Fibroblast of skin of right biceps (primary cell): ENCODE measurements at places on chromosomes 7 and 10.

GRCh38 chr10:2214092-2214491, 476.8 kb upstream of the ADARB2 start:
- no peak for DNase-seq

GRCh38 chr10:35336921-35337823, 863 bp downstream of the CCNY start:
- DNase-seq: no peak

DNA sequence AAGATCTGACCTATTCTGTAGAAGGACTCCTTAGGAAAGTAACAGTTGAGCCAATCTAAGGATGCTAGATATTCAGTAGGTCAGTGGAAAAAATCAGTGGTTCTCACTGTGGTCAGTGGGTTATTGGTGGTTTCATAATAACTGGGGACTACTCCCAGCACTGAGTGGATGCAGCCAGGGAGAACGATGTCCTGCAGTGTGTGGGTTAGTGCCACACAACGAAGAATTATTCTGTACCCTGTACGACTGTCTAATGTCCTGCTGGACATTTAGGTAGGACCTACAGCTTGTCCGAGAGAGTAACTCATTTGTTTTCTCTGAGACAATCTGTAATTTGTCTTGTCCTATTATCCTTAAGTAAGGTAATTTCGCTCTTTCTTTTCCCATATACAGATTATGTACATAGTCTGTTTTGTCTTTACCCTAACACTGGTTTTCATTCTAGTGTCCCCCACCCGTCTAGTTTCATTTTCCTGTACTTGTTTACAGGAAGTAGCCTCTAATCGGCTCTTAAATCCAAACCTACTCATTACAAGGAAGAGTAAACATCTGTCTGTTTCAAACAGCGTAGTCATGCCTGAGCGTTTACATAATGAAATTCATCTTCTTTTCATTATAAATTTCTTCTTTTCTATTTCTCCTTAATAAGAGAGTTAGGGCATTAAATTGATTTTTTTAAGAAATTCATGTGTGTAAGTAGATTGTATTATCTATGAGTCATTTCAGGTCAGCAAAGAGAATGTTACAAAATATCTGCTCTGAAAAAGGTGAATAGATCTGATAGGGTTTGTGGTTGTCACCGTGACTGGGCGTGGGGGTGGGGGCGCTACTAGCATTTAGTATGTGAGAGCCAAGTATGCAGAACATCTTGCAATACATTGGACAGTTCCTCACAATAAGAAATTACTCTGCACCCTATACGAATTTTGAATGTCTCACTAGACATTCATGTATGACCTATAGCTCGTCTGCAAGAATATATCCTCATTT, 8.3 kb upstream of the ZC3HAV1L start:
- DNase-seq: no peak

- peak; percentile 17 for DNase-seq
Measured at GRCh38 chr7:131302876-131303707, 24.6 kb upstream of the MKLN1 start.

DNA sequence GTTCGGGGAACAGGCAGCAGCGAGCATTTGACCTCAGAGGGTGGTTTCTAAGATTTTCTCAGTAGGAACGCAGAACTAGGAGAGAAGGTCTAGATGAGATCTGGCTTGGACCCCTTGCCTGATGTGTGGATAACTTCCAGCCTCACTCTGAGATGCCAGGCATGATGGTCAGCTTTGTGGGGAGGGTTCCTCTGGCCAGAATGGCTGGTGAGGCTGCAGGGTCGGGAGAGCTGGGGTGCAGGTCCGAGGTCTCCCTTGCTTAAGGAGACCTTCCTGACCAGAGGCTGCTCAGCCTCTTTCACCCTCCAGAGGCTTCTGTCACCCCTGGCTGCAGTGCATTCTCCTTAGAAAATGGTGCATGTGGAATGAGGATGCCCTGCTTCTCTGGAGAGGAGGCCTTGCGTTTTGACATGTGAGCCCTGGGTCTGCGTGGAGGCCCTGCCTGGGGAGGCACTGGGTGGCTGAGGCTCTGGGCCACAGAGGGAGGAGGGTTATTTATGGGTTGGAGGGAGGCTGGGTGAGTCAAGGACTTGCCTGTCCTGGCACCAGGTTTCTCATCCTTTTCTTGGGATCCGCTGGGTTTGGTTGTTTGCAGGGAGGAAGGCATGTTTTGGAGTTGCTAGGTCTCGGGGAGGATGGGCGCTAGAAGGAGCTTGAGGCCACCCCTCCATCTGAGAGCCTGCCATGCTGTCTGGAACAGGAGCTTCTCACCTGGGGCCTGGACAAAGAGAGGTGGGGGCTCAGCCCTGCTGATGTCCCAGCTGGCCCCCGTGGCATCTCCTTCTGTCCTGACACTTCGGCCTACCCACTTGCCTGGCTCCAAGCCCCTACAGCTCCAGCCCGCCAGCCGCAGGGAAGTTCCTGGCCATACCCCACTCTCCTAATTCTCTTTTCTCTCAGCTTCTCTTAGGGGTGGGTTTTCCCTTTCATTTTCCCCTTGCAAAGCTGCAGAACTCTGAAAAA, 3.9 kb downstream of the FAM241B start:
- no peak for DNase-seq

DNA sequence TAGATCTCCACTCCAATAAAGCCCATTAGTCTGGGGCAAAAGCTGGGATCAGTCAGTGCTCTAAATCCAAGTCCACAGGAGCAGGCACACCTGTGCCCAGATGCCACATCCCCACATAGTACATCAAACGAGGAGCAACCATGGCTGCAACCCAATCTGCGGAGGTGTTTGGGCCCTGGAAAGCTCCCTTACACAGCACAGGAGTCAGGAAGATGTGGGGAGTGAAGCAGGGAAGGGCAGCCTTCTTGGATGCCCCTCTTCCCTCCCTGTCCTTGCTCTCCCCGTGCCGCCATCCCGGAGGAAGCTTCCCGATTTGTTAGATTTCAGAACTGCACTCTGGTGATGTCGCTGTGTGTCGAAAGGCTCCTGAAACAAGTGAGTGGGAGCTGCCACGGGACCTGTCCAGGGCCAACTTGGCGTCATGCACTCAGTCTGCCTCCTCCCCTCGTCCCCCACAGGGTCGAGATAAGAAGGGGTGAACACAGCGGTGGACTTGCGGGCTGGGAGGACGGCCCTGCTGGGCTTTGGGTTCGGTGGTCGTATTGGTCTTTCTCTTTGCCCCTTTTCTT, 230.6 kb upstream of the GRB10 start:
- DNase-seq: no peak

GRCh38 chr7:151056283-151056665, 1.4 kb downstream of the CDK5 start:
- no peak for DNase-seq

GRCh38 chr10:123885406-123886170, 6.0 kb downstream of the CPXM2 start:
- DNase-seq: no peak

DNA sequence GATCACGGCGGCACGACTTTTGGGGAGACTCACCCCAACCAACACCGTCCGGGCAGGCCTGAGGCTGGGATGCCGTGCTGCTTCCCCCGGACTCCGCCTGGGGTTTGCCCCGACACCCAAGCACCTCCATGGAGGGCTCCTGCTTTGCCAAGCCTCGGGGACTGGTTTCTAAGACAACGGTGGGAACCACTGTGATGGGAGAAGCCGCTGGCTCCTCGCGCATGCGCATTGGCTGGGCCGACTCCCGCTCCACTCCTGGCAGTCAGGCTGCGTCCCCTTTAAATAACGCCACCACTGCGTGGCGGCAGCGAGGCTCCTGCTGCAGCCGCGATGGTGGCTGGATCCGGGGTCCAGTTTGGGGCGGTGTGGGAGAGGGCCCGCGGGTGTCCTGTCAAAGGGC, 201.0 kb downstream of the ZNF716 start:
- no peak for DNase-seq

DNA sequence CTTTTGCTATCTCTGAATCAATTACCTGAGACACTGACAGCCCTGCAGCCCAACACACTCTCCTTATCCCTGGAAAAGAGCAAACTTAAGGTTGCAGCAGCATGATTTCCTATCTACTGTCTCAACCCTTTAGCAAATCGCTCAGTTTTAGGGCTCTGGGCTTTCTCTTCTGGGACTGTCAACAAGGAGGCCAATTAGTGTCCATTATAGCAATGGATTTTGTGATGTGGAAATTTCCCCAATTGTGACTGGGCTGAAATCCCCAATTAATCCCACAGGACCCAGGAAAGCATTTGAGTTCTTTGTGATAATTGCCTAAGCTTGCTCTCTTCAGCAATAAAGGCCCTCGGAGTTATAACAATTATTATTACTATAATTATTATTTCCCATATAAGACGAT, 197.0 kb downstream of the ZNF438 start:
- DNase-seq: no peak

- DNase-seq: no peak
Measured at GRCh38 chr10:98047009-98047741, 16.8 kb upstream of the CRTAC1 start.

- peak; percentile 39 for DNase-seq
Measured at GRCh38 chr7:151454305-151454704, 14.4 kb upstream of the CRYGN start.

- DNase-seq: no peak
Measured at GRCh38 chr7:6536262-6537260, 14.7 kb downstream of the GRID2IP start.

DNA sequence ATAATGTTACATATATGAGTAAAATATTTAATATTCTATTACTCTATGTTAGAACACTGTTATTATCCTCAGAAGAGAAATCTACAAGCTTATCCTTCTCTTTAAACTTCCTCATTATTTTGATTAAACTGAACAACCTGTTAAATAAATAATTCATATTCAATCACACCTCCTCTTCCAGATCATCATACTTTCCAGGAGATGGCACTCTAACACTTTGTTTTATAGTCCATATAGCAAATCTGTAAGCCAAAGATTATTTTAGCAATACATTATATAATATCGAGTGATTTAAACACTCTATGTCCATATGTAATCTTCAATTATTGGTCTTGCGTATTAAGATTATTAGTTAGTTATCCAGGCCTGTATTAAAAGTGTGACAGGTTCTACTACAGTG, 694.1 kb downstream of the ANKRD7 start:
- DNase-seq: peak; percentile 3

GRCh38 chr7:92075455-92076158, 58.7 kb downstream of the CYP51A1 start:
- DNase-seq: no peak

DNA sequence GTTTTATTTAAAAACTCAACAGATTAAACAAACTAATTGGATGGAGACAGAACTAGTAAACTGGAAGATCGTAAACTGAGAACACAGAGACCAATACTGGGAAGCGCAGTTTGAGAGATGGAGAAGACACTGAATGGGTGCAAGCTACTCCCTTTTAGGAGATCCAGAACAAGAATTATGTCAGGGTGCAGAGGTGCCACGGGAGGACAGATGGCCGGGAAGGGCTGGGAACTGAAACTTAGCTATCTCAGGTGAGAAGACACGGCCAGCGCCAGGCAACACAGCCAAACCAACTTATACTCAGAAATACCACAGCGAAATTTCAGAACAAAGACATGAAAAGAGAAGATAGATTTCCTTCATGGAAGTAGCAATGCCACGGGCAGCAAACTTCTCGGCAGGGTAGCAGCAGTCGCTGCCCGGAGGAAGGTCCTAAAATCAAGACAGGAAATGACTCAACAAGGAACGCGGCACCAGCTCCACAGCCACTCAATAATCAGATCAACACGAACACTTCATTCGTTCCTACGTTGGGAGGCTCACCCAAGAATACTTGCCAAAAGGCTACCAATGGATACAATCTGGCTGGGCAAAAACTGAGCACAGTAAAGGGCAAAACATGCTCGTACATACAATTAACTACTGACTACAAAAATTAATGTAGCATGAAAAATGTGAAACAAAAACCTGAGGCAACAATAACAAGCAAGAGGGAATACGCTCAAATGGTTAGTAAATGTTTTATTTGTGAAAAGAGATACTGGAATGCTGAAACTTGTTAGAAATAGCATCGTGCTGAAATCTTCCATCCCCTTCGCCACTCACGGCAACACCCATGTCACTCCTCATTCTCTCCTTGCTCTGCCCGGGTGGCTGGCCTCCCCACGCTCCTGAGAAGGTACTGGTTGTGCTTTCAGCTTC, 2.2 kb upstream of the LRRC27 start:
- peak; percentile 66 for DNase-seq

GRCh38 chr10:48606530-48607355, 1.9 kb upstream of the ARHGAP22 start:
- DNase-seq: peak; percentile 93

GRCh38 chr7:158847451-158847866, 8.9 kb upstream of the DYNC2I1 start:
- peak; percentile 28 for DNase-seq

DNA sequence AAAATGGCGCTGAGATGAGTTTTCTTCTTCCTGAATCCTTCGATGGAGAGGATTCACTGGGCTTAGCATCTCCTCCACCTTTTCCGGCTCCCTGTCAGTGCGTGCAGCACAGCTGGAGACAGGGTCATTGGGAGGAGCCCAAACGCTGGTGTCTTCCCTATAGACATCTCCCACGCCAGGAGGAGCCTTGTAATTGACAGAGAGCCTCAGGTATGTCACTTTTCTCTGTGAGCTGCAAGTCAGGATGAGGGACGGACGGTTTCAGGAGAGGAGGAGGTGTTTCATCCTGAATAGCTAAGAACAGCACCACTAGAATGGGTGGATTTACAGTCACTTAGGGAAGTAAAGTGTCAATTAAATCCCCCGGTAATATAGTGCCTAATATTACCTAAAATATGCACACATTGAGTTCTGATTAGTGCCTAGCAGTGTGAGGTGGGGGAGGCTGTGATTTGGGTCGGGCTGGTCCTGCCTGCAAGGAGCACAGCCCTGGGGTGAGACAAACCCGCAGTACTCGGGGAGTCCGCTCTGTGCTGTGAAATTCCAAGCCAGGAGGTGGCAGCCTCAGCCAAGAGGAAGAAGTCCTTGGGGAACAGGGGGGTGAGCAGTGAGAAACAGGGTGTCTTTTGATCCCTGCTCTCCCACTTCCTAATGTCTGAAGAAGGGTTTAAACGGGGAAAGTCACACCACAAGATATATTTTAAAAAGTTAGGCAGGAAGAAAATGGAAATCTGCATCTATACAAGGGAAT, 28.2 kb downstream of the IL15RA start:
- DNase-seq: peak; percentile 60
